Cardiac septum (tissue), 1 donor: ENCODE measurements at places on chromosomes 5 and 9.

DNA sequence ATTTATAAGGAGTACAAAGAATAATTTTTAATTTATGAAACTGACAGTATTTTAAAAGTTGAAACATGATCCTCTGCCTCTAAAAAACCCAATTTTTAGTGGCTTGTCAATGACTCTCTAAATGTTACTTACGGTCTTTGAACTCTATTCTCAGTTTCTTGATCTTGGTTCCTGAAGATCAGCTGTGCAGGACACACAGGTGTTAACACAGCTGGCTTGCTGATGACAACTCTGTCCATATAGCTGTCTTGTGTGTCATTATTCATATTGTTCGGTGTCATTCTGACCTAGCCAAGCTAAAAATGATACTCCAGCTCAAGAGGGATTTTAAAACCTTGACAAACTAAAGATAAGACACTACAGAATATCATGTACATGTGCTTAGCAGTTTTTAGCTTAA, 314.5 kb downstream of the CCDC171 start:
- no peak for DNase-seq

DNA sequence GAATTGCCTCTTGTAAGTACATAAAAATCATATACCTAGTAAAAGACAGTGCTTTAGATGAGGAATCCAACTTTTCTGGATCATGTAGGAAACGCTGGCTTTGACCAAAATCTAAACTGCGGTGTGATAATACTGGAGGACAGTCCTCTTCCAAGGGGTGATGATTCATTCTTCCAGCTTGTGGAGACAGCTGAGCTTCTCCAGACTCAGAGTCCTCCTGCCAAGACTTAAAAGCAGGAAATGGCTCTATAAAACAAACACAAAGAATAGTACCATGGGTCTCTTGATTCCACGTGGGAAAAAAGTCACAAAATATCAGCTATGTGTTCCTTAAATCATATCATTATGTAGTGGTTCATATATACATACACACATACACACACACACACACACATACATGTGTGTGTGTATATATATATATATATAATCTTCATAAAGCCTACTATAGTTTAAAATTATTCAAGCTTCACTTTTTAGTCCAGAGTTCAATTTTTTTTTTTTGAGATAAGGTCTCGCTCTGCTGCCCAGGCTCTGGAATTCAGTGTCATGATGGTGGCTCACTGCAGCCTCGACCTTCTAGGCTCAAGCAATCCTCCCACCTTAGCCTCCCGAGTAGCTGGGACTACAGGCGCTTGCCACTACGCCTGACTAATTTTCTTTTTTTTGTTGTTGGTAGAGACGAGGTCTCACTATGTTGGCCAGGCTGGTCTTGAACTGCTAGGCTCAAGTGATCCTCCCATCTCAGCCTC, 65.0 kb downstream of the PKD2L2 start:
- no peak for DNase-seq

DNA sequence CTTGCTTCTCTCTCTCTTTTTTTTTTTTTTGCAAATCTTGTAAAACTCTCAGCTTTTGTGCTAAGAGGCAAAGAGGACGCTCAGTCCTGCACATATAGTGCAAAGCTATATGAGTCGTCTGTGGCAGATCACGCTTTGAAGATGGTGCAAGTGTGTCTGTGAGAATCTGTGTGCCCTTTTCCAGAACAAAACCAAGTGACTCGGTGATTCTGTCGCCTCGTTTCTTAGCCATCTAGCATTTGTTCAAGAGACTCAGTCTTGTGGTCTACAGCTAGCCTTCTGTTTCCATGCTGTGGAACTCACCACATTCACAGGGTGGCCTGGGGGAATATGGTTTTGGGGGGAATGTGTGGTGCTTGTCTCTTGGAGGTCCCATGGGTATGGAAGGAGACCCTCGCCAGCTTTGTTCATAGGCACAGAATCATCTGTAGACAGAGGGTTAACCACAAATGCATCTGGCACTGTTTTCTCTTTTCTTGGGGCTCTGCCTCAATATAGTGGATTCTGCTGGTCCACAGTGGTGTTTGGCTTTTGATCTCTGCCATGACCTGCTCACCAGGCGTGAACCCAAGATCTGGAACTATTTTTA, 82.1 kb downstream of the C9orf152 start:
- no peak for DNase-seq

DNA sequence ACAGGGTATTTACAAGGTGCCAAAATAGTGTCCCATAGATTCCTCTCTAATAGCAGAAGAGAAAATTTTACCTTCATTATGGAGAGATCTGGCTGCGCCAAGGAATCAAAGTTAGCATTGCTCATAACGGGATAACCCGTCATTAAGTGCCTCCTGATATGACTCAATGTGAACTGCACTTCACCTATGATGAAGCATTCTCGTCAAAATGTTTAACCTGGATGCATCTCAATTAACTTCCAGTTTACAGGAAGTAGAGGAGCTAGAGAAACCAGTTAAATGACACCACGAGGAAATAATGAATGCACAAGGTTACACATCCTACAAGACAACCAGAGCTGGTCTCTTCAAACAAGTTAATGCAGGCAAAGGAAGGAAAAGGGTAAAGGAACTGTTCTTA, 17.2 kb downstream of the FBXW11 start:
- DNase-seq: no peak

- no peak for DNase-seq
These were observed 153.2 kb downstream of the MED27 start for GRCh38 chr9:131926360-131926922.

DNA sequence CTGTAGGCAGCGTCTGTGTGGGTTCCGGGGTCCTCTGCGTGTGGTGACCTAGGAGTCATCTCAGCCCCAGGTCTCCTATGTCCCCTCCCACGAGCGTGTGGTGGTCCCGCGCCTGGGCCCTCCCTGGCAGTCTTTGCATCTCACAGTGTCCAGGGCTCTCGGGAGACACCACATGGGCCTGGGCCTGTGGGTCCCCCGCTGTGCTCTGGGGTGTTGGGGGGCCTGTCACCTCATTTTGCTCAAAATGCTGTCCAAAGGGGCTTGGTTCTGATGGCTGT, 27.1 kb downstream of the CEP72 start:
- DNase-seq: peak; percentile 44
